ENCODE measurements at places on chromosomes 3 and 15.

DNA sequence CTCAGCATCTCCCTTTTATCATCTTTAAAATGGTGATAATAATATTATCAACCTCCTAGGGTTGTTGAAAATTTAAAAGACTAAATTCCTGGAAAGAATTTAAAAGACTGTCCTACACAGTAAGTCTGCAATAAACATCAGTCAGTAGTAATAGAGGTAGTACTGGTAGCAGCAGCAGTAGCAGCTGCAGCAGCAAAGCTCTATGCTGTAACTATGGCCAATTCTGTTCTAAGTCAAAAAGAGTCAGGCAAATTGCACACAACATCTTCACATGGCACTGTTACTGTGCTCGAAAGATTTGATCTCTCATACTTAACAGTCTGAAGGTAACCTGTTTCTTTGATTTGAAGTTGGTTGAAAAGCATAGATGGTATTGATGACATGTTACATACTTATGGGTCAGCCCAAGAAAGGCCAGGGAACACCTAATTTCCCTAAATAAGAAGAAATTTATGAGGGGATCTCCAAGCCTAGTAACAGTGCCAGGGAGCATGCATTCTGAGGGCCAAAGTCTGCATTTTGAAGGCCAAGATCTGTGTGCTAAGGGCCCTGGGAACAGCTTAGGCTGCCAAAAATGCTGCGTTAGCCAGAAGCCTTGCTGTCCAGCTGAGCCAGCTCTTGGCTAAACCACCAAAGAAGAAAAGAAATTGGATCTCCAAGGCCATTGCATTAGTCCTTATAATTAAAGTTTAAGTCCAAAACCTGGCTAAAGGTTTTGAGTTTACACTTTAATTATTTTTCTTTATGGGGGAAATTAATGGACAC lies 68.2 kb downstream of the SIDT1 start:
- DNase-seq = no peak

- no peak for DNase-seq
Measured at GRCh38 chr3:115415246-115415996, 207.9 kb upstream of the GAP43 start.

GRCh38 chr3:197793247-197793646 lies 2.2 kb downstream of the LRCH3 start:
- DNase-seq = no peak

DNA sequence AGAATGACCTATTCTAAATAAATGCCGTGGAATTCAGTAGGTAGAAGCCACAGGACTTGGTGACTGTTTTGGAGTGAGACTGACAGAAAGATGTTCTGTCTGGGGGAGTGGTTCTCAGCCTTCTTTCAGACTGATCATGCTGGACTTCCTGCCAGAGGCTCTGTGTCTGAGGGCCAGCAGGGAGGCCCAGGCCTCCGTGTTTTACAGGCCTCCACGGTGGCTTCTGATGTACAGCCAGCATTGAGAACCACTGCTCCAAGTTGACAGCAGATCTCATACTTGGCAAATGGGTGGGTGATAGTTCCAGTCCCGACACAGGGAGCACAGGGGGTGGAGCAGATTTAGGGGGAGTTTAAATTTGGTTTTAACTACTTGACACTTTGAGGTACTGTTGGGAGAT lies 6.7 kb upstream of the PIGZ start:
- DNase-seq = no peak

DNA sequence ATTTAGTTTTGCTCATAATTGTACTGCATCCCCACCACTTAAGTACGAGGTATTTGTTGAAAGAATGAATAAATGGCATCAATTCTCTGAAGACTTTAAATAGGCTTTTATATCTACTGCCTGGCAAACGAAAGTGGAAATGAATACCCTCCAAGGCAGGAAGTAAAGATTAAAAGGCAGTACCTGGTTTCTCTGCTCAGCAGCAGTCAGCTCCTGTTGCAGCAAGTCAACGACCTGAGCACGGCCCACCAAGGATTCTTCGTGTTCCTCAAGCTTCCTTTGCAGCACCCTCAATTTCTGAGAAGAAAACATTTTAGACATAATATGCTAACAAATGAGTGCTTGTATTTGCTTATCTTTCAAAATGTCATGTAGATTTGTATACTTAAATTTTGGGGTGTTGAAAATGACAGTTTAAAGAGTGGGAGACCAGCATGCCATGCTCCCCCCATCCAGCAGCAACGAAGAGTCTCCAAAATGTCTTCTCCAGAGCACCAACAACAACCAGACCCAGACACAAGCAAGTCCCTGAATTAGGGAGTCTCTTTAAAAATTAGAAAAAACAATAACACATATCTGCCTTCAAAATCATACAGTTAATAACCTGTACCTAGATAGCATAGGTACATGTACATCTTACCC lies 31.2 kb downstream of the GOLGB1 start:
- no peak for DNase-seq

DNA sequence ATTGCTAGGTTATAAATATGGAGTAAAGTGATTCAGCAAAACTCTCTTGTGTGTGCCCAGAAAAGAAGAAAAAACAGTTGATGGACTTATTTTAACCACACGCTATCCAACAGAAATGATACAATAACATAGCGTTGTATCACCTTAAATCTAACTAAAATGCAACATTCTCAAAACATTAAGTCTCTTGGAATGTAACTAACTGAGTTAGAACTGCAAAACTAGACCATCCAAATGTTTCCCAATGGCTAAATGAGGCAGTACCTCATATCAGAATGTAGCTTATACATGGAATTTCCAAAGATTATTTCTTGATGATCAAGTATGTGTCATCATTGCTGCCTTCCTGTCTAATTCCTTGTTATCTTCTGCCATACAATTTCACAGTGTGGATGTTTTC lies 187.9 kb downstream of the CNTN3 start:
- peak; percentile 83 for DNase-seq

GRCh38 chr15:66505818-66506217 lies 692 bp downstream of the ZWILCH start:
- DNase-seq = no peak

DNA sequence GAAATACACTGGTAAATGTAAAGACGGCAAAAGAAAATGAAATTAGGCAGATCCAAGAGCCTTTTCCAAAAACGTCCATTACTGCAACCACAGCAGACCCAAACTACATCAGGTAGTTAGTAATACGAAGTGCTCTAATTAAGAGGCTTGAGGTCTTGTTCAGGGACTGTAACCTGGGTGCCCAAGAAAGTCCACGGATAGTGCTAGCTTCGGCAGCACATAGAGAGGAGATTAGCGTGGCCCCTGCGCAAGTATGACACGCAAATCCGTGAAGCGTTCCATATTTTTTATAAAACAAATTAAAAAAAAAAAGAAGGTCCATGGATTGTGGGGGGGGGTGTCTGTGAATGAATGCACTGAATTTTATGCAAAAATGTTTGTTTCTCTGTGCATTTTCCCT lies 1.4 kb downstream of the COPB2 start:
- no peak for DNase-seq

DNA sequence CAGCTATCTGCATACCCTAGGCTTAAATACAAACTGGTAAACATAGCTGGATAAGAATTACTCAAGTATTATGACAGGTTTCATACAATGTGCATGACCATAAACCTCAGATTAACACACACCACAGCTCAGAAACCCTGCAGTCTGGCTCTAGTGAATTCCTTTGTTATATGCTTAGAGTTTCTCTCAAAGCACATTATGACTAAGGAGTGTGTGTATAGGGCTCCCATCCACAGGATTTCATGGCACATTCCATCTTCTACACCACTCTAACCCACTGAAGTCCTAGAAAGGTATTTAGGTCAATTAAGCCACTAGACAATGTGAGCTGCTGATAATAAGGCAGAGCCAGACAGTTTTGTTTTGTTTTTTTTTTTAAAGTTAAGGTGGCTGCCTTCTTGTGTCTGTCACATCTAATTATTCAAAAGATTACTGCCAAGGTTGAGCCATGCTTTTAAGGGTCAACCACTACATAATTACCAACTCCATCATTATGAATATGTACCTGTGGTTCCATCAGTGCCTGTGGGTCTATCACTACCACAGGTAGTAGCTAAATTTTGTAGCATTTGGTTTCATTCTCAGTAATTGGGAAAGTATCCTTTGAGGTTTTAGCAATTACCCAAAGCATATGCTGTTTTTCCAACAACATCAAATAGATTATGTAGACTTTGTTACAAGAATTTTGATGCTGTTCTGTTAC lies 107.0 kb downstream of the ALCAM start:
- peak; percentile 88 for DNase-seq

GRCh38 chr3:186105543-186105942 lies 3.3 kb downstream of the ETV5 start:
- no peak for DNase-seq

DNA sequence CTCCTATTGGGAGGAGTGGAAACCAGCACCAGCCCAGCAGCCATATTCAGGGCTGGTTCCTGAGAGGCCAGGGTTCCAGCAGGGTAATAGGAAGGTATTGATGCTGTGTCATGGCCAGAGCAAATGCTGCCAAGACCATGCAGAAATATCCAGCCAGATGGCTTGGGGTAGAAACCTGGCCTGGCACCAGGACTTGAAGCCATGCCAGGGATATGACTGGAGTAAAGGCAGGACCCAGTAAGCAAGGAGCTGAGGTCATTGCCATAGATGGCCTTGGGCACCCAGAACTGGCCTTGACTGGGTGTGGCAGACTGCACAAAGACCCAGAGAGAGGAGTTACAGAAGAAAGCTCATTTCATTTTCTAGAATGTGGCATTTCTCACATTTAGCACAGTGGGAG lies 257.6 kb upstream of the GOLGA6L4 start:
- no peak for DNase-seq

DNA sequence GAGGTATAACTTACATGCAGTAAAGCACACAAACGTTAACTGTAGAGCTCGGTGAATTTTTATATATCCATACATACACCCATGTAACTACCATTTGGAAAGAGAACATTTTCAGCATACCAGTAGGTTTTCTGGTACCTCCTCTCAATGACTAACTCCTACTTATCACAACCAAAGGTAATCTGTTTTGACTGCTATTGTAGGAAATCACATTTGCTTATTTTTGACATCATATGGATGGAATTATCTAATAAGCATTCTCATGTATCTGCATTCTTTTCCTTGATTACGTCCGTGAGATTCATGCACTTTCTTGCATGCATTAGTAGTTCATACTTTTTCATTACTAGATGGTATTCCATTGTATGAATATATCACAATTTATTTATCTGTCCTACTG lies 76.8 kb downstream of the CSNK1G1 start:
- DNase-seq = no peak

DNA sequence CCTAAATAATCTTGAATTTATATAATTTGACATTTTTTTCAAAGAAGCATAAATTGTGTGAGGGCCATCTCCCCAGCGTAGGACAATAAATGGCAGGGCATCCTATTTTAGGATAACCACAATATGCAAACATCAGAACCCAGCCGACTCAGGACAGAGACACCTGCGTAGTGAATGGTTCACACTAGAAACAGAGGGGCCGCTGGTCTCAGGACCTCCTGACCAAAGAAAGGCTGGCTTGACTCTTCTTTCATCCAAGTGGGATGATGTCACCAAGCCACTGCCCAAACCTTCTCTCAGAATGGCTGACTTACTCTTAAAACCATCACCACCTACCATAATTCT lies 162.1 kb downstream of the FOXP1 start:
- DNase-seq = no peak

- peak; percentile 65 for DNase-seq
Measured at GRCh38 chr15:66619152-66619903, 53.5 kb upstream of the LCTL start.

DNA sequence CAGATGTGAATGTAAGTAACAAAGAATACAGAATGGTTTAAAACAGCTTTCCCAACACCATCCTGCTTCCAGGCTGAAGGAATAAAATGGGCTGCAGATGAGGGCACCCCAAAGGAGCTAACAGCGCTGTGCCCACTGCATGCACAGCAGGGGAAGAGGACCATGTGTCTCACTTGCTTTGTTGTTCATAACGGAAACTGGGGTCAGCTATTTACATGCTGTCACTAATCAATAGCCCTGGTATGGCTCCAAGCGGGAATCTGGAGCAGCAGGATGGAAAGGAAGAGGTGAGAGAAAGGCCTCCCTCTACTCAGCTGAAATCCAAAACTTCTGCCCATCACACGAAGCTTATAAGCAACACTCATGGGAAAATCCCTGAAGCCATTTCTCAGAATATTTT lies 67.4 kb downstream of the TBC1D2B start:
- DNase-seq = no peak

- peak; percentile 54 for DNase-seq
Measured at GRCh38 chr3:69869643-69870042, 129.9 kb upstream of the SAMMSON start.

DNA sequence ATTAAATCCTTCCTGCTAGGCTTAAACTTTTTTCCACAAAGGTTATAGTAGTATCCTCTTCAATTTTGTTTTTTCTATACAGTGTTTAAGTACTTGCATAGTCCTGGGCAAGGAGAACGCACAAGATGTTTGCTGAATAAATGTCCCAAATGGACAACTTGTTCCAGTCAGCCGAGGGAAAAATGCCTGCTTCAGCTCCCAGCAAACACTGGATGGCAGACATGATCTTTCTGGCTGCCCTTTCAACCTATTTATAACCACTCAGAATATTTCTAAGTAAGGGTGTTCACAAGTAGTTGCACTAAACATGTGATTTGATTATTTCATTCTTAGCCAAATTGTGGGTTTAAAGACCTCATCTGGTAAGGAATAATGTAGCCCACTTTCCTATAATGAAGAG lies 29.8 kb downstream of the GNB4 start:
- no peak for DNase-seq

- DNase-seq = peak; percentile 33
Measured at GRCh38 chr3:177679568-177680471, 482.5 kb upstream of the TBL1XR1 start.

- no peak for DNase-seq
Measured at GRCh38 chr3:43692085-43692855, 1.5 kb downstream of the ABHD5 start.

DNA sequence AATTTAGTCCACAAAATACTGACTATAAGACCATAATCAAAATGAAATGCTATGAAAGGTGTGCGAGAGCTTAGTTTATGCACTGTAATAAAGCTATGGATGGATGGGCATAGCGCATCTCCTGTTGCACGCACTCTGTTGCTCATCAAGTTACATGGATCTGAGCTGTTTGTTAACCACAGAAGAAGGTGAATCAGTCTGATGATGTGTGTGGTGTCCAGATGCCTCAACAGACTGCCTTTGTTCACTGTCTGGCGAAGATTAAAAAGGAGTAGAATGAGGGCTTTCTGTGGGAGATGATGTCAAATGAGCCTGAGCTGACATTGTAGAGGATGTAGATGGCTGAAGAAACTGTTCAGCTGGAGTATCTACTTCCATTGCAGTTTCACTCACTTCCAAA lies 36.1 kb downstream of the NSMCE3 start:
- DNase-seq = no peak

GRCh38 chr3:104137116-104137515 lies 1229.6 kb upstream of the ALCAM start:
- DNase-seq = no peak

GRCh38 chr3:79809106-79809505 lies 41.3 kb upstream of the ROBO1 start:
- DNase-seq = no peak

DNA sequence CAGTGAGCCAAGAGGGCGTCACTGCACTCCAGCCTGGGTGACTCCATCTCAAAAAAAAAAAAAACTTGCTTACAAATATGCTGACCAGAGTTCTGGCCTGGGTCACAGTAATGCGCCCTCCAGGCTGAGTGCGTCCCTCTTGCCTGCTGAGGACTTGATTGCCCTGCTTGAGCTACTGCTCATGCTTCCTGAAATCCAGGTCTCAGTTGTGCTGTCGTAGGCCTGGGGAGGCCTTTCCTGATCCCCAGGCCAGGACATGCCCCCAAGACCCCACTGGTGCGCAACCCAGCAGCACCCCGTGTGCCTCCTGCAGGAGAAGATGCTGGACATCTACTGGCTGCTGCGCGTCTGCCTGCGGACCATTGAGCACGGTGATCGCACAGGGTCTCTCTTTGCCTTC lies 7.3 kb downstream of the AMIGO3 start:
- no peak for DNase-seq
